ENCODE measurements at places on chromosomes 3 and 15. TPM values are rescaled to one million over a fixed set of nuclear protein-coding genes. Genes with fewer than 3 reads are reported as not detected.

The AADAC gene
- 0.57 TPM for total RNA-seq

The SYNPR gene
- total RNA-seq: not detected

GRCh38 chr3:178795349-178795748, 259.1 kb downstream of the KCNMB2 start:
- DNase-seq: peak; percentile 5

DNA sequence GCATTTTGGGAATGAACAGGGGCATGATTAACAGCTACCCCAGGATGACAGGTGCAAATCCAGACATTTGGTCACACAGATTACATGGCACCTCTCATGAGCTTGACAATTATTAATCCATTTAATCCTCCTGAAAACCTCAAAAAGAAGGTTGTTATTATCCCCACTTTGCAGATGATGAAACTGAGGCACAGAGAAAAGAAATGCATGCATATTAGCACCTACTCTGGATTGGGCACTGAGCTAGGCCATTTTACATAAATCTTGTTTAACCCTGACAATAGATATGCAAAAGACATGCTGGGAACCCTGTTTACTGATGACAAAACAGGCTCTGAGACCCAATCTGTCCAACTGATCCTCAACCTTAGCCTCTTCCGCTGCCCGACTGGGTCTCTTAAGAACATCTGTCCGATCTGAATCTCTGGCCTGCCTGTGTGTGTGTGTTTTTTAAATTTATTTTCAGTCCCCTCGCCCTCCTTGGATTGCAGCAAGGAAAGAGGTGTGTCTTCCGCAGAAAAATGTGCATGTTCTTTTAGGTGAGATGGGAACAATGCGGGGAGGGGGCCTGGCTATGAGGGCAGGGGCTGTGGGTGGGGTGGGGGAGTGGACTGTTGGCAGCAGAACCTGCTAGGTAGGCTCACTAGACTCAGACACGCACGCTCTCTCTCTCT, 162.5 kb downstream of the WNT7A start:
- DNase-seq: no peak

GRCh38 chr3:137075020-137075419, 117.2 kb downstream of the IL20RB start:
- DNase-seq: no peak

DNA sequence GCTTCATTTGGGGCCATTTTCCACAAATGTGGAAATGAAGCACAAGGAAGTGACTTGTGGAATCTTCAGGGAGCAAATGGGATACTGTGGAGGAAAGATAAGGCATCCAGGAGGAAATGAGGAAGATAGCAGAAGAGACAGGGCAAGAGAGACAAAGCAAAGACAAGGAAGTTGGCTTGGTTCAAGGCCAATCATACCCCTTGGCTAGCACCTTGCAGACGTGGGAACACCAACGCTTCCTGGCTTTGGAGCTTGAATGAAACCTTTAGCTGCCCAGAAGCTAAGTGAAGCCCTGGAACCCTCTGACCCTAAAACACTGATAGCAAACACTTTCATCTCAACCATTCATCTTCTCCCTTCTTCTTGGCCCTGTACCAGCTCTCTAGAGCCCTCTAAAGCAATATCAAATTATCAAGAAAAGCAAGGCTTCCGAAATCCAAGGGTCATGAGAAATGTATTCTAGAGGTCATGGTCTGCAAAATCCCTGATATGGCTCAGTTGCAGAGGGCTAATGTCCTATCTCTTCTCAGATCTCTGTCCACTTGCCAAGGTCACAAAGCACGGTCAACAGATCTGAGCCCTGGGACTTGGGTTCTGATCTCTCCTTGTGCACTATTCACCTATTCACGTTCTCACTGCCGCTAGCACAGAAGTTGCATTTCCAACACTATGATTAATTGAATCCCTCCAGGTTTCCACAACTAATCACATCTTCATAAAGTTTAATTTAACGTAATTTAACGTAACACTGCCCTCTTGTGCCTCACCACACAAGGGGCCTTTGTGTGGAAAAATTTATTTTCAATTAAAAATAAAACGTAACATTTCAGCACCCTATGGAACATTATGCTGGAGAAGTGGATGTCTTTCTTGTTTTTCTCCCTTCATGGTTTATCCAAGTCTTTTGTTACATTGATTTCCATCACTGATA, 557.6 kb upstream of the ADAMTS9 start:
- DNase-seq: no peak

Data from Caco-2 (cell line).